Pons (tissue), 1 donor: ENCODE measurements at places on chromosomes 2 and 18.

DNA sequence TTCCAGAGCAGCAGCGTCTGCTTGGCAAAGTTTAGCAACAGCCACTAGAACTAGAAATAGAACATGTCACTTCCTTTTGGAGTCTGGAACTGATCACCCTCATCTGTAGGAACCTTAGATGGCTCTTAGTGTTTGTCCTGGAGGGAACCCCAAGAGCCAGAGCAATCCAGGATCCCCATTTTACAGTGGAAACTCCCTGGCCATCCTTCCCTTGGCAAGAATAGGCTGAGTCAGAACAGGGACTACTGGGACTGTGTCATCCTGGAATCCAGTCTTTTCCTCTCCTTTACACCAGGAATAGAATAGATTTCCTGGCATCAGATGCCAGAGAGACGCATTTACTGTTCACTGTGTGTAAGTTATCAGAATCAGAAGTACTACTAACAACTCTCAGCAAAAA is 33.2 kb upstream of the GRHL1 start:
- no peak for DNase-seq

- peak; percentile 96 for DNase-seq
Measured at GRCh38 chr2:231464576-231465540, 574 bp upstream of the NCL start.

DNA sequence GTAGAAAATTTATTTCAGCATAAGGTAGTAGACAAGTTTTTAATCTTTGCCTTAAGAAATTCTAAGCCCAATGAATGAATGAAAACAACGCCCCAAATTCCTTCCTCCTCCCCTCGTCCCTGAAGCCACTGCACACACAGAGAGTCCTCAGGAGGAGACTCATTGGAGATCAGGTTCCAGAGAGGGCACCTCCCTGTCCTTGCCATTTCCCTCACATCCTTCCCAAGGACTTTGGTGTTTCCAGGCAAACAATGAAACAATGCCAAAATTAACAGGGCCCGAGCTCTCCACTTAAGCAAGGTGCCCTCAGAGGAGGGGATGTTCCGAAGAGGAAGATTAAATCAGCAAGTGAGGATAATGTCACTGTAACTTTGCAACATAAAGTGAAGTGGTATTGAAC is 240.7 kb downstream of the DCDC2C start:
- DNase-seq, result no peak

DNA sequence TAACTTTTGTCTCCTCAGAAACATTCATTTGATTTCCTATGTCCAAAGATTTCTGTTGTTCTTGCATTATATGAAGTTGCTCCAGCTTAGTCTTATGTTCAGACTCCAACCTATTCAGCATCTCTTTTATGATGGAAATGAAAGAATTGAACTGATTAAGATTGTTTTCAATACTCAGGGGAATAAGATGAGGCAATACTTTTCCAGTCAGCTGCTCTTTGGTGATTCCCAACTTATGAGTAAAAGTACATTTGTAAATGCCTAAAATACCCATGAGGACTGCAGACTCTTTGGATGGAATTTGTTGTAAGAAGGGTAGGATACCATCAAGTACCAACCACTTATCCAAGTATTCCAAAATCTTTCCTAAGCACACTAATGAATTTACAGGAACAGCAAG is 39.8 kb downstream of the TRAK2 start:
- no peak for DNase-seq

DNA sequence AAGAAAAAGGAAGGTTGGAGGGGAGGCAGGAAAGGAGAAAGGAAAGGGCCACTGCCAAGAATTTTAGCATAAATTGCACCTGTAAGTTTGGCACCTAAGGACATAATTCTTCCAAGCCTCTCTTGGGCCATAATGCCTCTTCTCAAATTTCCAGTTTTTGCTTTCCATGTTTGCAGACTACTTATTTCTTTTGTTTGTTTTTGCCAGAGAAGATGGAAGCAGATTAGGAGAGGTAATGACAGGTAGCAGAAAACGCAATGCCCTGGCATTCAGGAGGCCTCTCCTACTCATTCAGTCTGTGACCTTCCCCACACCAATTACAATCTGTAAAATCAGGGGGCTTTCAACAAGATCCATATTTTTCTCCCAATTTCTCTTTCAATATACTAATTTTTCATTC is 56.8 kb downstream of the MRPL33 start:
- no peak for DNase-seq

- DNase-seq, result no peak
Measured at GRCh38 chr2:25373269-25373981, 31.7 kb upstream of the DNMT3A start.

GRCh38 chr2:131047920-131048560 is 45.2 kb downstream of the FAM168B start:
- no peak for DNase-seq

- peak; percentile 75 for DNase-seq
Measured at GRCh38 chr2:69985688-69986087, 24.3 kb upstream of the ASPRV1 start.

- DNase-seq, result peak; percentile 11
Measured at GRCh38 chr2:105104208-105104731, 66.4 kb downstream of the MRPS9 start.

- DNase-seq, result no peak
Measured at GRCh38 chr18:63284827-63285733, 34.5 kb downstream of the BCL2 start.

- no peak for DNase-seq
Measured at GRCh38 chr2:40360652-40361051, 91.2 kb downstream of the SLC8A1 start.

DNA sequence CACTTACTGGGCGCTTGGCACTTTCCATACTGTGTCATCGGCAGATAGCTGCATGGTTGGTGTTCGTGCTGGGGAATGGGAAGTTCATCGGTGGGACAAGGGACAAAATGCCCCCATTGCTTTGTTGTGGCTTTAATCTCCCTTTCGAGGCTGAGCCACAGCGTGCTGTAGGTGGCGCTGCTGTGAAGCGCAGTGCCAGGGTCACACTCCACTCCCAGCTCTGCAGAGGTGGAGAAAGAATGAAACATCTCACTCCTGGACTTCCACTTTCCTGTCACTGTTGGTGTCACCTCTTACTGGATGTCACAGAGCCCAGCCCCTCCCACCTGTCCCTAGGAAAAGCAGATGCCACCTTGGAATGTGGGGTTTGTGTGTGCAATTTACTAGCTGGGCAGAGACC is 8.7 kb downstream of the TYMS start:
- no peak for DNase-seq

- no peak for DNase-seq
Measured at GRCh38 chr2:36611316-36611990, 13.5 kb upstream of the FEZ2 start.

DNA sequence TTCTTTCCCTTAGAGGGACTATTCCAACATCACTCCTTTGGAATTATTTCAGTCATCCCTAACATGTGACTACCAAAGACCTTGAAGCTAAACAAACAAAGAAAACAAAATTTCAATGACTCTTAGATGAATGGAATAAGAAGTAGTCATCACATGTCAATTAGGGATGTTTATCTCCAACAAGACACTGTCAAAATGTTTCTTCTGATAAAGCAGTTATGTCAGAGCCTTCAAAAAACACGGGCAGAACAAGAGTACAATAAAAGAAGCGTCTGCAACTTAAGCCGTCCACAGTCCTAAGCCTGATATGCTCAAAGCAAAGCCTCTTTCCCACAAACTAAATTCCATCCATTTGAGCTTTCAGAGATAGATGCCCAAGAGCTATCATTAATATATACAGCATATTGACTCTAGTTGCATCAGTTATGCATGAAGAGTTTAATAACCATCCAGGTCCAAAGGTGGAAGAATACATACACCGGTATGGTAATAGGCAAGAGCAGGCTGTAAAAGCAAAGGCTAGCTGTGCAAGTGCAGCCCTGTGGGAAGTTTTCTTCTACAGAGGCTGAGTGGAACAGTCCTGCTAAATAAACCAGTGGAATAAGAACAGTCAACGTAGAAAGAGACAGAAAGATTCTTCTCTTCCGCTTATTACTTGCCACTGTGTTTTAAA is 98.1 kb downstream of the ICA1L start:
- no peak for DNase-seq

DNA sequence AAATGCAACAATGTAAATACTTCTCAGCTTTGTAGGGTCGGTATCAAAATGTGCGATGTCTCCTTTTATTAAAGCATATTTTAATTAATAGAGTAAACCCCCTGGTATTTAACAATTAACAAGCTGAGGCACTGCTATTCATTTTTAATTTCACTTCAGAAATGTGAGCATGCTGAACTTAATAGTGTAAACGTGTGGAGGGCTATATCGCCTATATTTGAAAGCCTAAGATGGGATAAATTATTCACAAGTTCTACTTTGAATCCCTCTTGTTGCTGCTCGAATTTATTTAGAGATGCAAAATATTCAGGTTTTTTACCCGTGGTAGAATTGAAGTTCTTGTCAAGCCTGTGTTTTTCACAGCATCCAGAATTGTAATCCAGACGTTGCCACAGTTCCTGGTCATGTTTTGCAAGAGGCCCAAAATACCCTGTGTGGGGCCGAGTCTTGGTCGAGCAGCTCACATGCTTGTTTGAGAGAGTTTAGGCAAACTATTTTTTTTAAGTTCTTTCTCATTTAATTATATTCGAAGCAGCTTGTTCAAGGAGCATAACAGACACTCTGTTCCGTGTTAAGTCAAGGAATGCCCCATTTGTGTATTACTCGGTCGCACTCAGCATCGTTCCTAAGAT is 2.5 kb downstream of the SALL3 start:
- peak; percentile 38 for DNase-seq

DNA sequence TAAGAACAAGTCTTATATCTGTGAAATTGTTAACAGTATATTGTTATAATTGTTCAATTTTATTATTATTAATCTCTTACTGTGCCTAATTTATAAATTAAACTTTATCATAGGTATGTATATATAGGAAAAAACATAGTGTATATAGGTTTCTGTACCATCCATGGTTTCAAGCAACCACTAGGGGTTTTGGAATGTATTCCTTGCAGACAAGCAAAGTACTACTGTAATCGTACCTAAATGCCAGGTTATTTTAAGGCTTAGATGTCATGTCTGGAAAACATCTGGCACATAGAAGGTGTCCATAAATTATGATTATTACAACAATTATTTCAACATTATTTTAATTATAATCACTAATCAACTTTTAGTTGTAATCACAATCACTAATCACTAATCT is 8.4 kb downstream of the ITSN2 start:
- no peak for DNase-seq

DNA sequence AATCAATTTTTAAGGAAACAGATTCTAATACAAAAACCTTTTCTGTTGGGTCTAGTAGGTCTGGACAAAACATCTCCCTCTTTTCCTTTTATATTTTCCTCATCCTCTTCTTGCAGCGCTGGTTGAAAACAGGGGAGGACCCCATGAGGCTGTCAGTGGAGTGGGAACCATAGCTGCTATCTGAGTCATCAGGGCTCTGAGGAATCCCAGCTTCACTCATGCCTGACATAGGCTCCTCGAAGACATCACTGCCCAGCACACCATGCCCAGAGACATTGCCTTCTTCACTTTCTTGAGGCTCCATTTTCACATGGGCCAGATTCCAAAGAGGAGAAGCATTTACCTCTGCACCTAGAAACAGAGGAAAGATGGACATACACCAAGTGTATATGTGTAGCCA is 10.0 kb downstream of the SUPT7L start:
- no peak for DNase-seq

DNA sequence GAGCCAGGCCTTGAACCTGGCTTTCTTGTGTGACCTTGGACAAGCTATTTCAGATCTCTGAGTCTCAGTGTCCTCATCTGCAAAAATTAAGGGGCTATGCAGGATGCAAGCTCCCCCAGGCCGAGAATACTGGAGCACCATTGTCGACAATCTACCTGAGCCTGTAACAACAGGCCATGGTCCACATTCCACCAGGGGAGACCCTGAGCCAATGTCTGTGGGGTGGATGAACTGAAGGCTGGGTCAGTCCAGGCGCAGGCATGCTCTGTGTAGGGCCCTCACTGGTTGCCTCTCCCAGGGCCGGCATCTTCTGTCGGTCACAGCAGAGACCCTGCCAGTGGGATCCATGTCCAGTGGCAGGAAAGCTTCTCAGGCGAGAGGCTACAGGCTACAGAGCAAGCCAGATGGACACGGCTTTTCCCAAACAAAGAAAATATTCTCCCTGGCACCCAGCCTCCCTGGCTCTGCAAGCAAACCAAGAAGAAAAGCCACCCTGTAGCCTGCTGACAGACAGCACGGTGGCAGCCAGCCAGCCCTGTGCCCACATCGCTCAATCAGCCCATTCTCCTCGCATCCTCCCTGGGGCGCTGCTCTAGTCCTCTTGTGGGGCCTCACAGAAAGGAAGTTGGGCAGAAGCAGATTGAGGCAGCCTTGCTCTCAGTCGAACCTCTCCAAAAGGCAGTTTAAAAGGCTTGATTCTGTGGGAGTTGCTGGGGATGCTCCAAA is 48.7 kb upstream of the FZD7 start:
- peak; percentile 97 for DNase-seq

- DNase-seq, result no peak
Measured at GRCh38 chr2:232464544-232464885, 8.6 kb downstream of the ALPI start.

- peak; percentile 4 for DNase-seq
Measured at GRCh38 chr18:43863180-43863579, 585.9 kb upstream of the SYT4 start.

- DNase-seq, result no peak
Measured at GRCh38 chr2:74188696-74189095, 9.7 kb upstream of the MTHFD2 start.

GRCh38 chr2:29226375-29226774 is 111.2 kb downstream of the CLIP4 start:
- no peak for DNase-seq

DNA sequence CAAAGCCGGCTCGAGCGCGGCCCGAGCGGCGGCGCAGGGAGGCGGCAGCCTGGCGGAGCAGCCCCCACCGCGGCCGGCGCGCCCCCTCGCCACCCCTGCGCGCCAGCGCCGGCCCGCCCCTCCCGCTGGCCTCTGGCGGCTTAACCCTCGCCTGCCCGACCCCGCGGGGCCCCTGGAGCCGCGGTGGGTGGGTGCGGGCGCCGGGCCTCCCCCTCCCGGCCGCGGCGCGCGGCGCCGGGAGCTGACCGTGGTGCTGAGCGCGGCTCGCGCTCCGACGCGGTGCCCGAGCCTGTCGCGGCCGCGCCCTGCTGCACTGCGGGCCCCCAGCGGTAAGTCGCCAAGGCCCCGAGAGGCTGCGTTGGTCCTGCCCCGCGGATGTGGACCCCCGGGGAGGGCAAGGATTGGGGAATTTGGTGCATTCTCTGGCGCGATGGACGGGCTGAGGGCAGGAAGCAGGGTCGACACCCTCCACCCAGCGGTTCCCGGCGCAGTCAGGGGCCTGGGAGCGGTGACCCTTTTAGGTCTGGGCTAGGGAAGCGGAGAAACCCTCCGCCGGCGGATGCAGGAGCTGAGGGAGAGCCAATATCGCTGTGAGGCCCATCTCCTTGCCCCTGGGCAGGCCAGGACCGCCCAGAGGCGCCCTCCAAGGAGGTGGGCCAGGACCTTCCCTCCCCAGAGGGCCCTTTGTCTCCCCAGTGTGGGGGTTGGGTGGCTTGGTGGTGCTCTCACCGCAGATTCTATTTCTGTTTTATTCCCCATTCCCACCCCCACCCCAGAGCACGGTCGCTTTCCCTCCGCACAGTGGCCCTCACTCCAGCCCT is 923 bp downstream of the AMER3 start:
- DNase-seq, result no peak
